ENCODE measurements at places on chromosomes 13 and 19. TPM values are rescaled to one million over a fixed set of nuclear protein-coding genes. Genes with fewer than 3 reads are reported as not detected.

The PSPN gene
- 2.9 TPM for polyA plus RNA-seq

- no peak for DNase-seq
Observed at GRCh38 chr13:44876782-44877324, 112.4 kb downstream of the NUFIP1 start.

DNA sequence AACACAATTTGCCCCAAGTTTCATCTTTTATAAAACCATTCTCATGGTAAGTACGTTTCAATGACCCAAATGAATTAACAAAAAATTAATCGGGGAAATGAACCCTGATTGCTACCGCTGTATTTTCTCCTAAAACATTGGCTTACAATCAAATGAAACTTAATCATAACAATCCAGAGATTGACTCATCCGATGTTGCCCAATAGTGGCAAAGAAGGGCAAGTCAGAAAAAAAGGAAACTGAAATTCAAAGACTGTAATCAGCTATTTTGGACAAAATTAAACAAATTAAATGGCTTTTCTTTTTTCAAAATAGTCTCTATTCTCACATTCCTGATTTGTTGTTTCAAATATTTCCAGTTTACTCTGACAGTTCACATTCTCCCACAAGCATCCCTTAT, 3.9 kb upstream of the ACOD1 start:
- no peak for DNase-seq

GRCh38 chr19:48964205-48965039, 687 bp upstream of the FTL start:
- no peak for DNase-seq

GRCh38 chr13:30373727-30374126, 48.6 kb upstream of the UBE2L5 start:
- DNase-seq, result no peak

DNA sequence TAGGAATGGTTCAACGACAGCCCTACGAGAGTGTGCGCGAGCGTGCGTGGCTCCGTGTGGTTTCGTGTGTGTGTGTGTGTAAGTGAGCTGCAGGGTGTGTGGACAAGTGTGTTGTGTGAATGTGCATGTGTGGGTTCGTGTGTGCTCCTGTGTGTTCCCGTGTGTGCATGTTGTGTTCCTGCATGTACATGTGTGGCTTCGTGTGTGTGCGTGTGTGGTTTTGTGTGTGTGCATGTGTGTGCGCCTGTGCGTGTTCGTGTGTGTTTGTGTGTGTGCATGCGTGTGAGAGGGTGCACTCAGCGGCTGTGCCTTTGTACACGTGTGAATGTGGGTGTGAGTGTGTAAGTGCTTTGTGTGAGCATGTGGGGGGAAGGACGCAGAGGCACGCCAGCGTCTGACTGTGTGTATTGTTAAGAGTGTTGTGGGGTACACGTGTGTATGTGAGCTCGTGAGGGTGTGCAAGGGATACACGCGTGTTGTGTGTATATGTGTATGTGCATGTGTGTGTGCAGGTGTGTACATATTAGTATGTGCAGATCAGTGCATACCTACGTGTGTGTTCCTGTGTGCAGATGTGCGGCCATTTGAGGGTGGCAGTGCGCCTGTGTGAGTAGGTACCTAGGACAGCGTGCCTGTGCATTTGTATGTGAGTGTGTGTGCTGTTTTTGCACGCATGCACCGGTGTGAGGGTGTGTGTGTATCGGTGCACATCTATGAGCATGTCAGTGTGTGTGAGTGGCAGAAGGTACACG, 24.3 kb upstream of the ONECUT3 start:
- DNase-seq, result no peak

DNA sequence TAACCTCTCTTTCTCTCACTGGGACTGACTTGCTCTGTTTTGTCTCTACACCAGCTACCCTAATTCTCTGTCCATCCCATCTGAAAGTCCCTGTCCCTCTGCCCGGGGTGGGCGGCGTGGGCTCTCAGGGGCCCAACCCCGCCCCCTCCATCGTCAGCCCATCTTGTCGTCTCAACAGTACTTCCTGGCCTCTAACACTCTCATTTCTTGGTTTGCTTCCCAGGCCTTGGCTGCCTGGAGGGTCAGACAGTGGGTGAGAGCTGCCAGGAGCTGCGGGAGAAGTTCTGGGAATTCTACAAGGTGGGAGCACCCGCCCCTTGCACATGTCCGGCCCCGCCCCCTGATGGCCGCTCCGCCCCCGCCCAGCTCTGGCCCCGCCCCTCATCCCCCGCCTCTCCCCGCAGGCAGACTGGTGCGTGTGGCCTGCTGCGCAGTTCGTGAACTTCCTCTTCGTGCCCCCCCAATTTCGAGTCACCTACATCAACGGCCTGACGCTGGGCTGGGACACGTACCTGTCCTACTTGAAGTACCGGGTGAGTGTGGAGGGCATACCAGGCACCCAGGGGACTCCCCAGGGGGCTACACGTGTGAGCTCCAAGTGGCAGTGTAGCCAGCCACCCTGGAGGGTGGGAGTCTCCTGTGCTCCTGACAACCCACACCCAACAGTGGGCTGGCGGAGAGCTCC, 1.7 kb downstream of the MPV17L2 start:
- no peak for DNase-seq

DNA sequence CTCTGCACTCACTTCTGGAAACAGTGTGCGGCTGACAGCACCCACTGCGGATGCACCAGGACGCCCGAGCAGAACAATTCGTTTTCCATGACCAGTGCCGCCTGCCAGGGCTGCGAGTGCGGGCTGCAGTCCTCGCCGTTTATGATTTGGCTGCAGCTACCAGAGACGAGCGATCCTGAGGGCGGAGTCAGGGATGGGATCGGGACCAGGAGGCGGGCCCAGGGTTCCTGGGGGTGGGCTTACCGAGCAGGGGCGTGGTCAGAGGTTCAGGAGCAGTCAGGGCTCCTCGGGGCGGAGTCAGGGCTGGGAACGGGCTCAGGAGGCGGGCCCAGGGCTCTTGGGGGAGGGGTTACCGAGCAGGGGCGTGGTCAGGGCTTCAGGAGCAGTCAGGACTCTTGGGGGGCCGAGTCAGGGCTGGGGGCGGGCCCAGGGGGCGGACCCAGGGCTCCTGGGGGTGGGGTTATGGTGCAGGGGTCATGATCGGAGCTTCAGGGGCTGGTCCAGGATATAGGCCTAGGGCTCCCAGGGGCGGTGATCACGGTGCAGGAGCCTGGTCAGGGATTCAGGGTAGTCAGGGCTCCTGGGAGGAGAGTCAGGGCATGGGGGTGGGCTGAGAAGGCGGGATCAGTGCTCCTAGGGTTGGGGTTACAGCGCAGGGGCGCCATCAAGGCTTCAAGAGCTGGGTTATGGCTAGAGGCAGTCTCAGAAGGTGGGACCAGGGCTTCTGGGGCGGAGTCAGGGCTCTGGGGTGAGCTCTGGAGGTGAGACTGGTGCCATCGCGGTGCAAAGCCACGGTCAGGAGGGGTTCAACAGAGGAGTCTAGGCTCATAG, 1.7 kb downstream of the KLK4 start:
- no peak for DNase-seq

GRCh38 chr19:17025361-17025760, 1.2 kb downstream of the CPAMD8 start:
- no peak for DNase-seq

- no peak for DNase-seq
Observed at GRCh38 chr19:18468517-18468916, 30.6 kb upstream of the ISYNA1 start.

DNA sequence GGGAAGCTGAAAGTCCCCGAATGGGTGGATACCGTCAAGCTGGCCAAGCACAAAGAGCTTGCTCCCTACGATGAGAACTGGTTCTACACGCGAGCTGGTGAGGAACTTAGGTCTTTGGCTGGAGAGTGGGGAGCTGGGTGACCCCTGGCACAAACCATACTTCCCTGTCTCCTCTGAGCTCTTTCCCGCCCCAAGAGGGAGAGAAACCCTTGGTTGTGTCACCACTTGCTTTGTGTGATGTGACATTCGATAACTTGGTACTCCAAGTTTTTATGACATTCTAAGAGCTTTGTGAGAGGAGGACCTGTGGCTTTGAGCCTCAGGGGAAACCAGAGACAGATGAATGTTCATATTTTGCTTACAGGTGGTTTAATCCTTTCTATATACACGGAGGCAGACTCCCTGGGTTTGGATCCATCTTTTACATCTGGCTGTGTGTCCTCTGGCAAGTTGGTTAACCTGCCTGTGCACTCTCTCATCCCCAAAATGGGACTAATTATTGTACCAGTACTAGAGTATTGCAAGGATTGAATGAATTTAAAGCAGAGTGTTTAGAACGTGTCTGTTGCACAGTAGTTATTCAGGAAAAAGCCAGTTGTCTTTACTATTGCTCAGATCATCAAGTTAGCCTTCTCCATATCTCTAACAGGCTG, 1.2 kb downstream of the RPS19 start:
- no peak for DNase-seq

DNA sequence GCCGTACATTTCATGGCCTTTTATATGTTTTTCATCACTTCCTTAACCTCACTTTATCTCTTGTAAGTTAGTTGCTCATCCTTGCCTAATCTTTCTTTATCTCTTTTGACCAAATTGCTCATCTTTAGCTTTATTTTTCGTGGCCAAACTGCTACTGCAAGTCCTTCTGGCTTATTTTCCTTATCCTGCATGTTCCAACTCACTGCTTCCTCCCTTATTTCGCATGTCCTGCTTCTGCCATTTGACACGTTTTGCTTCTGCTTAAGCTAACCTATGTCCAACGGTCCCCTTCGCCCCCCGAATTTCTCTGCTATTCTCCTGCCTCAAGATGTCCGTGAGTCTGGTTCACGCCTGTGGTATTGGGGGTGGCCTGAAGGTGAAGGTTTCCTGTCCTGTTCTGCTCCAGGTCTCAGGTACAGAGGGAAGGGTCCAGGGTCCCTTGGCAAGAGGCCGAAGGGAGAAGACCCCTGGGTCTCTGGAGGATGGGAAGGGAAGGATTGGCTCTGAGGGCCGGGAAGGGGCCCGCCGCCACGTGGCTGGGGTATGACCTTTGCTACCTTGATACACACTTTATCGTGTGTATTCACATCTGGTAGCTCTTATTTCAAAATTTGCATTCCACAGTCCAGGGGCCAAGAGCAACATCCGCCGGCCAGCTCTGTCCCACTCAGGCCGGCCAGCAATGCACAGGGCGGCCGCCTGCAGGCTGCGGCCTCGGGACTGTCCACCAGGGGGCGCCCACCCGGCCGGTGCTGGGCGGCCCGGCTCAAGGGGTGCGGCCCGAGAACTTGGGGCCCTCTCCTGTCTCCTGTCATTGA, 2.9 kb upstream of the C19orf85 start:
- DNase-seq, result no peak

GRCh38 chr13:21147827-21148226, 28.5 kb downstream of the SKA3 start:
- no peak for DNase-seq

- DNase-seq, result no peak
Observed at GRCh38 chr13:111171629-111172028, 56.5 kb downstream of the ARHGEF7 start.

DNA sequence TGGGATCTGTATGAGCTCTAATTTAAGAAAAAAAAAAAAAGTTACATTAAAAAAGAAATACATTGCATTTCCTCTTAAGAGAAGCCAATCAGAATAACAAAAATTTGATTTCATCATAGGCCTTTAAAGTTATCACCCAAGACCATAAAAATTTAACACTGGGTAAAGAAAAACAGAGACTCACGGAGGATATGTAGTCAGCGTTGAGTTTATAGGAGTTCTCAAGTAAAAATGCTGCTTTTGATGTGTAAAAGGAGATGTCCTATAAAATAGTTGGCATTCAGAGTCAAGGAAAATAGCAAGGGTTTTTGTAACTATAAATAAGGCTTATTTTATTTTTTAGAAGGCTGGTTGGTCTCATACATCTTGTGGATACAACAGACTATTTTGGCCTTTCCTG, 191.1 kb downstream of the EFNB2 start:
- no peak for DNase-seq

DNA sequence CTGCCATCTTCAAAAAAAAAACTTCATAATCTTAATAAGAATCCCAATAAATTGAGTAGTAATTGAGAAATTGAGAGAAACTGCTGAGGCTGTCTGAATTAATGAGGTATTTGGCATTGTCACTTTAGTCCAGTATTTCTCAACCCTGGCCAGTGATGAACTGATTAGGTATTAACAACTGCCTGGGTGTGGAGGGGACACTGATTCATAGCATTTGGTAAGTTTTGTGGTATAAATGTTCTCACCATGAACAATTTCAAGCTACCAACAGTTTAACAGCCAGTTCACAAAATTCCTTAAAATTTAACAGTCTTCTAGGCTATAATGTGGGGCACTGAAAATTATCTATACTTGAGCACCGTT, 18.3 kb downstream of the GPC6 start:
- no peak for DNase-seq

GRCh38 chr13:97429681-97430081, 4.3 kb upstream of the RAP2A start:
- no peak for DNase-seq

DNA sequence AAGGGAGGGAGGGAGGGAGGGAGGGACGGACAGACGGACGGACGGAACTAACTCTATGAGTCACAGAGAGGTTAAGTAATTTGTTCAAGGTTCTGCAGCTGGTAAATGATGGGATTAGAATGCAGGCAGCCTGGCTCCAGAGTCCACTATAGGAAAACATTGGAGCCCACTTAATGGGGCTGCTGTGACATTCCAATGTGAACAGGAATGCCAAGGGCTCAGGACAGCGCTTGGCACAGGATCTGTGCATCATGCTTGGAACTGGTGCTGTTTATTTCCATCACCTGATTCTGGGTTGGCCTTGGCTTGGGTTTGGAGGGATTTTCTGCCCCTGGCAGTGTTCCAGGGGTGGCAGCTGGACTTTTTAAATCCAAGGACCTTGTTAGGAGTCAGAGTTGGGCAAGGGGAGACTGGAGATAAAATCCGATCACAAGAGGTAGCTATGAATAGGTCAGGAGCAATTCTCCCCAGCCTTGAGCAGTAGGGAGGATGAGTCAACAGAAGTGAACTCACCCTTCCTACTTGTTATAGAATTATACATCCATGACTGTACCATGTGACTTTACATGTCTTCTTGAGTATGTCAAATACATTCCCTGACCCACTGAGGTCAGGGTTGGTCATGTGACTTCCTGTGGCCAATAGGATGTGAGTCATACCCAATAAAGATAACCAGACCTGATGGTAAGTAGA, 7.8 kb upstream of the HIF3A start:
- no peak for DNase-seq

DNA sequence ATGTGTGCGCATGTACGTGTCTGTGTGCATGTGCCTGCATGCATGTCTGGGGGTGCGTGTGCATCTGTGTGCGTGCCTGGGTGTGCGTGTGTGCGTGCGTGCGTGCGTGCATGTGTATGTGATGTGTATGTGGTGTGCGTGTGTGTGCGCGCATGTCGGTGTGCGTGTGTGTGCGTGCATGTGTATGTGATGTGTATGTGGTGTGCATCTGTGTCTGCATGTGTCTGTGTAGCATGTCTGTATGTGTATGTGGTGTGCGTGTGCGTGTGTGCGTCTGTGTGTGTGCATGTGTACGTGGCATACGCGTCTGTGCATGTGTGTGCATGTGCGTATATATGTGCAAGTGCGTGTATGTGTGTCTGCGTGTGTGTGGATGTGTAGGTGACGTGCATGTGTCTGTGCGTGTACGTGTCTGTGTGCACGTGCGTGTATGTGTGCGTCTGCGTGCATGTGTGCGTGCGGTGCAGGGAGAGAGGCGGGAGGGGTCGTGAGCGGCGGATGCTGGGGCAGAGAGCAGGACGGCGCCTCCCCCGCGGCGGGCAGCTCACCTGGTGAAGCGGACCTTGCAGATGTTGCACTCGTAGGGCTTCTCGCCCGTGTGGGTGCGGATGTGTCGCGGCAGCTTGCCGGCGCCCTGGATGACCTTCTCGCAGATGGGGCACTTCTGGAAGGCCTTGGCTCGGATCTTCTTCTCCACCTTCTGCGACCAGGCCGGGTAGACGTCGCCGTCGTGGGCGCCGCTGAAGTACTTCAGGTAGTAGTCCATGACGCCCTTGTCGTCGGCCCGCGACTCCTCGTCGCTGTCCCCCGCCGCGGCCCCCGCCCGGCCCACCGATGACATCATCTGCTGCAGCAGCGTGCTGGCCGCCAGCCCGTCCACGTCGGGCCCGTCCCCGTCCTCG, 13.0 kb downstream of the ZBTB7A start:
- DNase-seq, result no peak

Measured in renal cortex interstitium (tissue), 15 donors.